Left lung (tissue), 14 donors: ENCODE measurements at places on chromosomes 13 and 19. TPM values are rescaled to one million over a fixed set of nuclear protein-coding genes. Genes with fewer than 3 reads are reported as not detected.
A peak's percentile ranks its signal among the peaks of the same experiment; 100 is the strongest.

- peak; percentile 44 for DNase-seq
Observed at GRCh38 chr19:16446108-16446723, 25.6 kb downstream of the EPS15L1 start.

GRCh38 chr13:46176756-46177155 lies 5.2 kb downstream of the LCP1 start:
- no peak for DNase-seq

The PGLYRP2 gene
- polyA plus RNA-seq, result not detected

- DNase-seq, result peak; percentile 37
Observed at GRCh38 chr13:40668335-40668734, 1.9 kb upstream of the FOXO1 start.

DNA sequence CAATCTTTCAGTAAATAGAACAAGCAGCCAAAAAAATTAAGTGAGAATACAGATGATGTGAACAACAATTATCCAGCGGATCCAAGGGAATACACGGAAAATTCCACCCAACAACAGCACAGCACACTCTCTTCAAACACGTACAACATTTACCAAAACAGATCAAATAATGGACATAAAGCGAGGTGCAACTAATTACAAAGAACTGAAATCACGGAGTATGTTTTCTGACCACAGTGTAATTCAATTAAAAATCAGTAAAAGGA lies 26.2 kb downstream of the MIER2 start:
- DNase-seq, result no peak

The TNFRSF19 gene
- 87.8 TPM for polyA plus RNA-seq

The URAD gene
- polyA plus RNA-seq, result not detected

GRCh38 chr13:40069173-40070044 lies 413.9 kb downstream of the COG6 start:
- peak; percentile 80 for DNase-seq

The FCAR gene
- 0.89 TPM for polyA plus RNA-seq

- DNase-seq, result peak; percentile 72
Observed at GRCh38 chr19:55383279-55384130, 587 bp downstream of the TMEM238 start.

The KLC3 gene
- polyA plus RNA-seq, result 0.67 TPM

The RXFP2 gene
- polyA plus RNA-seq, result not detected

The SHANK1 gene
- polyA plus RNA-seq, result 4.2 TPM

The GIPC3 gene
- 4.0 TPM for polyA plus RNA-seq

DNA sequence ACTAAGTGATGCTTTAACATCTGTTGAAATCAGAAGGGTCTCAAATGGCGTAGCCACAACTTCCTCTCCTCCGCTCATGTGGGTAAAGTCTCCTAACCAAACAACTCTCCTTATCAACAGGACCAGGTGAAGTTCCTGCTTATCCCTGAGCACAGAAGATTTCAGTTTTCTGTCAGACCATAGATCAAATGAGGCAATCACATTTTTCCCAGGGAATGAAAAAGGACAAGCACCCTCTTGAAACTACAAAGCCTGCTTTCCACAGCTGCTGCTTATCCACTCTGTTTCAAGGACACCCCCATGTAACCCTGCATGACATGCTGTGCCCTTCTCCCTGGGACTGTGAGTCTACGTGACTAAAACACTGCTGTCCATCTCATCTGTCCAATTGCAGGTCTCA lies 788.3 kb upstream of the SLITRK5 start:
- no peak for DNase-seq

- no peak for DNase-seq
Observed at GRCh38 chr13:97849305-97849704, 104.2 kb upstream of the IPO5 start.

DNA sequence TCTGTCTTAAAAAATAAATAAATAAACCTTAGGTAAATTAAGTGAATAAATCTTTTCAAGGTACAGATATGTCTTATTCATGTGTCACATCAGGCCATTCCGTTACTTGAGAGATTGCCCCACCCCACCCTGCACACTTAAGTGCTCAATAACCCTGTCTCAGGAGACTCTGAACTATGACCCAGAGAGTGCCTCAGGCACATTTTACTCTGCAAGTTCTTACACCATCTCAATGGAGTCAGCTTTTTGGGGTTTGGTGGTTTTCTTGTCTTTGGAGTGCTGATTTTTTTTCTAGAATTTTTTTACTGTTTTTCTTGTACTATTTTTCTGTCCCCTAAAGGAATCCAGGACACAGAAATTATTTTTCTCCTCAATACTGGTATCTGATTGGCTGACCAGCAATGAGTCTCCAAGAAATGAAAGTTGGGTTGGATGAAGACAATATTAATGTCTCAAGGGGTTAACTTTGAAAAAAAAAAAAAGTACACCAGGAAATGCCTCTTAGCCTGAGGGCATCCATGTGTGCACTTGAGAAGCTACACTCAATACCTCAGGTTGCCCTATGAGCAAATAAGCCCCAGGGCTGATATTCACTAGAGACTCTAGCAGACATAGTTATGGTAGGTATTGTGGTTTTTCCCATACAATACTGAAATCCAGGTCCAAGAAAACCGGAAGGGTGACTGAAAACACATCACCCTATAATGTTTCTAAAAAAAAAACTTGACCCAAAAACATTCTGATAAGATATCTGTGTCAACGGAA lies 114.6 kb upstream of the ZNF91 start:
- DNase-seq, result no peak

The ATP7B gene
- polyA plus RNA-seq, result 17.9 TPM

DNA sequence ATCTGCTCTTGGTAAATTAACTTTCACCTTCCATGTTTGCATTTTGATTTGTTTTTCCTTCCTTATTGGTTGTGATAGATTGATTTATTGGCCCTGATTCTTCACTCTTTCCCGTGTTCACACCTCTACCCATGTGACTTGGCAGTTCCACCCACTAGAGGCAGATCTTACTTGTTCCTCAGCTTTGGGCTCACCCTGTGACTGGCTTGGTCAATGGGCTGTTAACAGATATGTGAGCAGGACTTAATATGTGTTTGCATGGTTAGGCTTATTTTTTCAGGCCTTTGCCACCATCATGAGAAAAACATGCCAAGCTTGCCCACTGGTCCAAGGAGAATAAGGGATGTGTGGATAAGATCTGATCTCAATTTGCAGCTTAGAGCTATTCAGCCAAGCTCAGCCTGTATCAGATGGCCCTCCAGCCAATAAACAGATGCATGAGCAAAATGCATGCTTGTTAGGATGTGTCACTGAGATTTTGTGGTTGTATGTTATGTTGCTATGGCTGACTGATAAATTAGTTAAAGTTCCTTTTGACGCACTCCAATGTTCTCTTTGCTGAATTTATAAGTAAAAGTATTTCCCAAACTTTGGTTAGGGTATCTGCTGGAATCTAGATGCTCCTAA lies 48.0 kb downstream of the RGCC start:
- no peak for DNase-seq

DNA sequence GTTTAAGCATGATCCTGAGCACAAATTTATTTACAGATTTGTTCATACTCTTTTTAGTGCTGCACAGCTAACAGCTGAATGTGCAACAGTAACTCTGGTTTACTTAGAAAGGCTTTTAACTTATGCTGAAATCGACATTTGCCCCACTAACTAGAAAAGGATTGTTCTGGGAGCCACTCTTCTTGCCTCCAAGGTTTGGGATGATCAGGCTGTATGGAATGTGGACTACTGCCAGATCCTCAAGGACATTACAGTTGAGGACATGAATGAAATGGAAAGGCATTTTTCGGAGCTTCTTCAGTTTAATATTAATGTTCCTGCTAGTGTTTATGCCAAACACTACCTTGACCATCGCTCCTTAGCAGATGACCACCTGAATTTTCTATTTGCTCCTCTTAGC lies 16.0 kb downstream of the ZNF100 start:
- DNase-seq, result no peak

The GSX1 gene
- polyA plus RNA-seq, result not detected

DNA sequence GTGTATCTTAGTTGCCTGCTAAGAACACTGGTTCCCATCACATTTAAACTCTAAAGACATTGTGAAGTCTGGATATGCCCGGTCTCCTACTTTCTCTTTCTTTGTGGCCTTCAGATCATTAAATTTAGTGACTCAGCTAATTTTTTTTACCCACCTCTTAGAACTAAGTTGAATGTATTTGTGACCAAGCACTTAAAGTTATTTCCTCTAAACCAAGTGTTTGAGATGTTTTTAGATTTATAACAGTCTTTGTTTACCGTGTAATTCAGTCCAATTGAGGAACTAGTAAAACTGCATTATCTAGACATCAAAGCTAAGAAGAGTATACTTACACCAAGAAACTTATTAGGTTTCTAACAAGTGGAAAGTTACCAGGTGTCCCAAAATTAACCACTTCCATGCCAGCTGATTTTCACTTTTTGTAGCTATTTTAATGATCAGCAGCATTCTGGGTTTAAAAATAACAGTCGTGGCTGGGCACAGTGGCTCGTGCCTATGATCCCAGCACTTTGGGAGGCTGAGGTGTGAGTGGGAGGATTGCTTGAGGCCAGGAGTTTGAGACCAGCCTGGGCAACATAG lies 53.1 kb downstream of the ARHGAP35 start:
- no peak for DNase-seq

- no peak for DNase-seq
Observed at GRCh38 chr19:54682306-54682856, 19.6 kb downstream of the LILRB4 start.

DNA sequence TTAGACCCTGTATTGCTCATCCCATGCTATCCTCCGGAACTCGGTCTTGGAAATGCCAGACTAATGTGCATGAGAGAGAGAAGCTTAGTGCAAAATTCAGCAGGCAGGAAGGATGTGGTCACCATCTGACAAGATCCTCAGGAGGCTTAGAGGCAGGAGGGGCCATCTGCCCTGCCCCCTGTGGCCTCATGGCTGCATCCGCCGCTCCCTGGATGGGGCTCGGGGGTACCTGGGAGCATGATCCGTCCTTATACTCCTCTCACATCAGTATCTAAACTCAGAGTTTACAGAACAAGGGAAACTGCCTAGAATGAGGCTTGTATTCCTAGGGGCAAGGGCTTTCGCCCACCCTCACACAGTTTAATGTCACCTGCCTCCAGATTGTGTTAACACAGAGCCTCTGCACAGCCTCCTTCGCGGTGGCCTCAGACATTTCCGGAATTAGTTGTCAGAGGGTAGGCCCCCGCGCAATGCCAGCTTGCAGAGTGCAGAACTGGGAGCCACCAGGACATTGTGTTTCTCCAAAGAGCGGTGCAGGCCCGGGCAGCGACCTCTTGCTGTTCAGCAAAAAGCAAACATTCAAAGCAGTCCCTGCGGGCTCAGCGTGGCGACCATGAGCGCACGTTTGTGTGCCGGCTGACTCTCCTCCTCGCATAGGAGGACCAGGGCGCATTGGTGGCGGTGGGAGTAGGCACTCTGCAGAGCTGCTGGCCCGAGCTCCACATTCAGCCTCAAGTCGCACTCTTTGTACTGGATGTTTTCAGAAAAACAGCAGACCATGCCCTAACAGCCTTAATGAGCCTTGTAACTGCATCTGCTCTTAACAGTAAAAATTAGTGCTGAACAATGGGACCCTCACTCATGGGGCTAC lies 39.1 kb downstream of the GPR12 start:
- no peak for DNase-seq

The MED26 gene
- polyA plus RNA-seq, result 9.2 TPM

The PCCA gene
- 43.3 TPM for polyA plus RNA-seq

GRCh38 chr19:1276628-1277022 lies 1.3 kb downstream of the FAM174C start:
- no peak for DNase-seq

DNA sequence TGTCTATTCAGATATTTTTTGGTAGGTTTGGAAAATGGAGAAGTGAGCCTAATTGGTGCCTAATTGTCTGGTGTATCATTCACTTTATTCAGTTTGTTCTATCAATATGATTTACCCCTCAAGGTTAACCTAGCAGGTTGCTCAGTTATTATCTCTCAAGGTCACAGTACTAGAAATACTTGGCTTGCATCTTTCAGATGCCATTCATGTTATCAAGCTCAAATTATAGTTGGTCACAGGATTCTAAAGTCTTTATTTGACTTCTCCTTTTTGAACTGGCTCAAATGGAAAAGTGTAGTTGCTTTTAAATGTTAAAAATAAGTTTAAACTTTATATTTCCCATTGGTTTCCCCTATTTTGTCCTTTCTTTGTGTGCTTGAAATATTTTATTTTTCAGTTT lies 2.6 kb downstream of the KCNRG start:
- DNase-seq, result no peak

The ZNF880 gene
- polyA plus RNA-seq, result 30.8 TPM

DNA sequence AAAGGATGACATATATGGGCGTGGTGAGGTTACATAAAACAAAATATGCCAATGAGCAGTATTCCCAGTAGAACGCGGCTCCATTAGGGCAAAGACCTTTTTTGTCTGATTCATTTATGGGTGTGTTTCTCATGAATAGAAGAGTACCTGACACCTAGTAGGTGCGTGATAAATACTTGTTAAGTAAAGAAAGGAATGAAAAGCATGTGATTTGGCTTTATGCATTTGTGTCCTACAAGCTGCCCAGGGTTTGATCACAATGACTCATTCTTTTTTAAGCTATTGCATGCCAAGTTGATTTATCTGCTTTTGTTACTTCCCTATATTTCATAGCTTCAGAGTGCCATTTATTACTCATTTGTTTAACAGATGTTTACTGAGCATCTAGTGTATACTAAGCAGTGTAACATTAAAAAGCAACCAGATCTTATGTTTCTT lies 19.1 kb upstream of the KCTD4 start:
- DNase-seq, result no peak

GRCh38 chr19:10158071-10158470 lies 36.7 kb downstream of the DNMT1 start:
- no peak for DNase-seq

- DNase-seq, result no peak
Observed at GRCh38 chr13:79432992-79433391, 26.9 kb upstream of the RBM26 start.

The SIGLEC7 gene
- polyA plus RNA-seq, result 0.78 TPM

DNA sequence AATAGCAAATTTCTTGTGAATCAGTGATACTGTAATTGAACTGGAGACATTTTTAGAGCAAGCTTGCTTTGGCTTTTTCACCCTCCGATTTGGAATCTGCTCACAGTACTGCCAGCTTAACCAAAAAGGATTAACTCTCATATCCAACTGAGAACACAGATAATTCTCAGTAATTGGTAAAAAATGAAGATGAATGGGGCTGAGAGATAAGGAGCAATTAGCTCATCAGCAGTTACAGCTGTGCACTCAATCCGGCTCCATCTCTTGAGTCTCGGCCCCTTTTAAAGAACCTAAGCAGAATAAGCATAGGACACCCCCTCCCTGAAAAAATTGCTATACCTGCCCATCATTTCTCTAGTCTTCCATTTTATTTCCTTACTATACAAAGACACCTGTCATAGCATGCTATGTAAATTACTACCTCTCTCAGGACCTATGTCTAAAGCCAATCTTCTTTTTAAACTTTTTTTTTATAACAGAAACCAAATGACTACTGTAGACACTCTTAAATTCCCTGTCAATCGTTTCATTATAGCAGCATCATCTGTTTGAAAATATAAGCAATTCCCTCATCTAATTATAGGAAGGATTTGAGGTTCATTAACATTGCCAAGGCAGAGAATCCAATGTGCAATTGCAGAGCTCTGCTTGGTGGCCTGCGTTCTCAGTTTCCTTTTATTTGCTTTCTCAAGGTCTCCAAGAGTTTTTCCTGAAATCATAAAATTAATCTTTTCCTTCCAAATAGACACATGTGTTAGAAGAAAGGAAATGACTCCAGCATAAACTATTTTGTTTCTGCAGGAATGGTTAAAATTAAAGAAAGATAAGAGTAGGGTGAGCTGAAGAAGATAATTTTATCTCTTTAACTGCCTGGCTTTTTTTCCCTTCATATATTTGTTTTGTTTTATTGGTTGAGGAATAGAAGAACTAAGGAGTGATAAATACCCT lies 242.1 kb downstream of the DACH1 start:
- DNase-seq, result no peak
